Inflammatory macrophage (primary cell): ENCODE measurements at places on chromosomes 1 and 21.
A peak's percentile ranks its signal among the peaks of the same experiment; 100 is the strongest.

GRCh38 chr1:3312898-3313575, 141.4 kb upstream of the ARHGEF16 start:
- DNase-seq = peak; percentile 94

GRCh38 chr21:37098751-37099150, 25.7 kb downstream of the TTC3 start:
- no peak for DNase-seq

GRCh38 chr1:84603223-84603622, 29.0 kb upstream of the CTBS start:
- no peak for DNase-seq

- no peak for DNase-seq
Measured at GRCh38 chr21:39350094-39351005, 1.5 kb upstream of the HMGN1 start.

DNA sequence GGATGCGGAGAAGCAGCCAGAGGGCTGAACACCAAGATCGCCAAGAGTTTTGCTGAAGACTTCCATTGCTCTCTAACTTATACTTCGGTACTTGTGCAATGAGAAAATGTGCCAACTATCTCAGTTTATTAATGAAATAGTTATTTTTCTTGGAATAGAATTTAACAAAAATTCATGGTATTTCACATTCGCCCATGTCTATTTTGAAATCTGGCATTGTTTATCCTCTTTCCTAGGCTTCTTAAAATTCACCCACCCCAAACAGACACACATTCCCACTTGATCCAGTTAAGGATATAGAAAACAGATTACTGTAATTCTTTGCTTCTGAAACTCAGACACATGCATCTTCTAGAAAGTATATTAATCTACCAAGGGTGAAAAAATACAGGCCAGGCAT, 56.3 kb upstream of the ADAMTS5 start:
- DNase-seq = no peak

DNA sequence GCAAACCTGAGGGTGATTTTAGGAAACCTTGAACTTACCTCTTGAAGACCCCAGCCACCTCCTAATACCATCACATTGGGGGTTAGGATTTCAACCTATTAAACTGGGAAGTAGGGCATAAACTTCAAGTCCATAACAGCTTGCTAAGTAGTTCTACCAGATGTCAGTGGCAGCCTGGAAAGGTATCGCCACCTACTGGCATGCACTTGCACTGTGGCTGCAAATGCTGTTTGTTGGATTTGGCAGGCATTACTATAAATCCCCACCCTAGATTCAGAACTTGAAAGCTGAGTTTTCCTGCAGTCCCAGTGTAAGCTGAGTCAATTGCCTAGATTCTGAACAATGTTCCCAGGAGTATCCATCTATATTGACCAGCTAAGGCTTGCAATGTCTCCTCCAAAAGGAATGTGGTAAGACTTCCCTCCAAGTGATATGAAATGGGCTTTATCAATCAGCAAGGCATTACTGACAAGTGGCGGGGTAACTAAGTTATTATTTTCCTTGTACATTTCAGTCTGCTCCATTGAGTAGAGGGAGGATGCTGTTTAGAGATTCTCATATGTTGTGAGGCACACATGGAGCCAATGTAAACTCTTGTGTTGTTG, 474.5 kb downstream of the PTPRC start:
- DNase-seq = peak; percentile 77

DNA sequence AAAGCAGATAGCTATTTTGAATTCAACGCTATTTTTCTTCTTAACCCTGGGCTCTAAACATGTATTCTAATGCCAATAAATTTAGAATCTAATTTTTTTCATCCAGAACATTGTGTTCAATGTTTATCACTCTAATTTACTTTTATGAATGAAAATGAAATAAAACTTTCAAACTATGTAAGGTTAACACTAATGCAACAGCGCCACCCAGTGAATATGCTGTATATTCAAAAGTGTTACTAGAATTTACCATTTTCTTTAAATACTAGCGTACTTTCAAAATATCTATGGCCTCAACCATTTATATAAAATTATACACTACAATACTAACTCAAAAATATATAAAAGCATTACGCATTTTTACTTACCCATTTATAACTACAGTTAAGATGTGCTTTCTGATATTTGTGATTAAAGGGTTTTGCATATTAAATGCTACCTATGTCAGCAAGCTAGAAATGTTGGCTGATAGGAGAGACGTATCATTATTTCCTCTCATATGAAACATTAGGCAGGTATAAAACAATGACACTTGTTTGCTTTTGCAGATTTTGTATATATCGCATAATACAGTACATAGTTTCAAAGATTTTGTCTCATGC, 5.9 kb upstream of the NUF2 start:
- no peak for DNase-seq

GRCh38 chr1:55426619-55427018, 211.5 kb upstream of the USP24 start:
- no peak for DNase-seq

GRCh38 chr1:113808450-113809195, 3.7 kb downstream of the RSBN1 start:
- DNase-seq = no peak

- DNase-seq = no peak
Measured at GRCh38 chr1:61441723-61442262, 283.1 kb downstream of the TM2D1 start.

- no peak for DNase-seq
Measured at GRCh38 chr1:193185901-193186731, at the start of gene B3GALT2. B3GALT2 (minus strand) TSS chr1:193186613; CDS start chr1:193181562, 5,051 bp downstream.

DNA sequence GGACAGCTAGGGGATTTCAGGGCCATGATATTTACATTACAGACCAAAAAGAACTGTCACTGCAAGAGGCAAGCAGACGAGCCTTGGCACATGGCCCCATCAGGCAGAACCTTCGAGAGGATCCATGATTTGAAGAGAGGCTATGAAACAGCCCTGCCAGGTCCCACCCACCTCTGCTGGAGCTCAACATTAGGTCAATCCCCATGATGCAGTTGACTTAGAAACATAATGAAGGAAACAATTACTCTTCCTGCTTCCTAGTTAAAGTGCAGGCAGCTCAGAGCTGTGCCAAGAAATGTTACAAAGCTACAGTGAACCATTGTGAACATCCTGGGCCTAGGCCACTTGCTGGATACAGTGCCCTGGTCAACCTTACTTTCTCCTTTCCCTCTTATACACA, 41.7 kb upstream of the PTCH2 start:
- no peak for DNase-seq

DNA sequence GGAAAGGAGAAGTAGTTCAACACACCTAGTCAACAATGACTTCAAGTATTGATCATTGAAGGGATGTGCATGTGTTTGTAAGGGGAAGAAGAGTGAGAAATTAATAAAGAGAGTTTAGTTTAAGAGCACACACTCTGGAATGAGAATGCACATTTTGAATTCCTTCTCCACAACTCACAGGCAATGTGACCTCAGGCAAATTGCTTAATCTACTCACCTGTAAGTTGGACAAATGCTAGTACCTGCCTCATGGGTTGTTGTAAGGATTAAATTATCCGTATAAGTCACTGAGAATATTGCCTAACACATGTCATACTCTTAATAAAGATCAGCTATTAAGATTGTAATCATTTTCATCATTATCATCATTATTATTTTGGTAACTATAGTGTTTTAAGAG, 204.0 kb upstream of the NFIA start:
- DNase-seq = no peak

GRCh38 chr1:218553197-218553596, 208.1 kb downstream of the TGFB2 start:
- no peak for DNase-seq

- DNase-seq = no peak
Measured at GRCh38 chr1:248704606-248705005, 2.0 kb upstream of the OR14I1 start.

DNA sequence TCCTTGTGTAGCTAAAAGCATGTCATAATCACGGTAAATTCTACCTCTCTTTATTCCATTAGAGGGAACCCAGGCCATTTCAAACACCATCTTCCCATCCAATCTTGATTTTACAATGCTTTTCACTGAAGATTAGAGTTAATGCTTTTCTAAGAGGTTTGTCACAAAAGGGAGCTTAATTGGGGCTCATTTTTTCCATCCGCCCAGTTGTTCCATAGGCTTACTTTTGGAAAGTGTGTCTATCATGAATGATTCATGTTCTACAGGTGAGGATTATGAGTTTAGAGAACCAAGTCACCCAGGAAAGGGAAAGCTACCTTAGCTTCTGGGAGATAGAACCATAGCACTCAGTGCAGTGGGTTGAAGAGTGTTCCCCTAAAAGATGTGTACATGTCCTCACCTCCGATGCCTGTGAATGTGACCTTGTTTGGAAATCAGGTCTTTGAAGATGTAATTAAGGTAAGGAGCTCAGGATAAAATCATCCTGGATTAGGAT, 286.9 kb upstream of the RUNX1 start:
- no peak for DNase-seq

DNA sequence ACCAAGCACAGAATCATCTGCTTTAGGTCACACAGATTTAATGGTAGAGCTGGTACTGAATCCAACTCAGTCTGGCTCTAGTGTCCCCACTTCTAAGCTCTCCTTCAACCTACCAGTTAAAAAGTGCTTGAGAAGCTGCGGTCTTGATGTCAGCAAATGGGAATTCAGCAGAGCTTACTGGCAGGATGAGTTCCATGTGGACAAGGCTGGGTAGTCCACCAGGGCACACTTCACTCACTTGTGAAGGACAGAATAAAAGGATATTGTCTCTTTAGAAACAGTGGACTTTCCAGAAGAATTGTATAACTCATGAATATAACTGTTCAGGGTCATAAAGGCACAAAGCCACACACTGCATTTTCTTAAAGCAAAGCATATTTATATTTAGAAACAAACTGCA, 35.1 kb upstream of the GUCA2B start:
- DNase-seq = no peak

- no peak for DNase-seq
Measured at GRCh38 chr1:151135433-151136385, 10.7 kb downstream of the SEMA6C start.

DNA sequence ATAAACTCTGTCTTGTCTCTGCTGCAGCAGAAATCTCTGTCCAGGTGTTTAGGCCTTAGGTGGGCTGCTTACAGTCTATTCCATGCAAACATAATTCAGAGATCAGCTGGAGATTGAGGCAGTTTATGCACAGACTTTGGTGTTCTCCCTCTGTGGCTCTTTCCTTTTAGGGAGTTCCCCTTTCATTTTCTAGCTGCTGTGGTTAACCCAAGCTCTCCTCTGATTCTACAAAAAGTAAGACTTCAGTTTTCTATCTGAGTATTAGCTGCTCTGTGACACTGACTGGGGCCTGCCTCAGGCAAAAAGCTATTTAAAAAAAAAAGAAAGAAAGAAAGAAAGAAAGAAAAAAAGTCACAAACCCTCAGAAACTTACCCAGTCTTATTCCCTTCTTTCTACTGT, 211.1 kb downstream of the CAMTA1 start:
- DNase-seq = no peak

- DNase-seq = peak; percentile 21
Measured at GRCh38 chr1:41980827-41981653, 62.3 kb upstream of the HIVEP3 start.

- no peak for DNase-seq
Measured at GRCh38 chr1:14215151-14215550, 383.3 kb upstream of the KAZN start.

DNA sequence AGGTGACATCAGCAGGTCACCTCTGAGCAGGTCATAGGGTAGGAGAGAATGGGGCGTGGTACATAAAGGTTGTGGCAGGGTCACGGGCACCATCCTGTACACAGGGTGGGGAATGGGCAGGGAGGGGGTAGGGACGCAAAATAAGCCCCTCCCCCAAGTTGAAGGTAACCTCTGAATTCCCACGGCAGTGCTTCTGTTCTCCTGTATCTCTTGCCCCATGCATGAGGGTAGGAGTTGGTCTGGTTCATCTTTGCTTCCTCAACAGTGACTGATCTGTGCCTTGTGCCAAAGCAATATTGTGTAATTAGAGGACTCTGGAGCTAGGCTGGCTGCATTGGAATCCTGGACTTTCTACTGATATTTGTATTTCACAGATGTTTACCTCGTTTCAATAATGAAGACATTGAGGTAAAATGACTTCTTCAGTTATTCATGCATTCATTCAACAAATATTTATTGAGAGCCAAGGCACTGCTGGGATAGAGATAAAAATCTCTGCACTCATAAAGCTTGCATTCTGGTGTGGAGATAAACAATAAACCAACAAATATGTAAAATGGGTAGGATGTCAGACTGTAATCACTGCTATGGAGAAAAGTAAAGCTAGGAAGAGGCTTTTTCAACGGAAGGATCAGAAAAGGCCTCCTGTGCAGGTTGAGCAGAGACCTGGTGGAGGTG, 18.4 kb upstream of the GFI1 start:
- peak; percentile 20 for DNase-seq

DNA sequence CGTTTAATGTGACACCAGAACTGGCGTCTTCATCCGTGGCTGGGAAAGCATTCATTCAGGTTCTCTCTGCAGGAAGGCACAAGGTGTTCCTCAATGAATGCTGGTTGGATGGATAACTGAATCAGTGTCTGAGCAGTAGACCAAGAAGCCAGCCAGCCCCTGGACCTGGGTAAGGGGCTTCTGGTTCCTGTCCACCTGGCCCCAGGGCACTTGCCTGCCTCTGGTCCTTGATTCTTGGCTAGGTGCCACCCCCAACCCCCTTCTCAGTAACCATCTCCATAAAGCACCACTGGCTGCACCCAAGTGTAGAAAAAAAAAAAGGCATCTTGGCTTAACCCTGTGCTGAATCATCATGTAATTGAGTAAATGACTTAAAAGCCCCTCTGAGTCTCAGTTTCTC, 59.1 kb downstream of the KCND3 start:
- DNase-seq = no peak

GRCh38 chr1:22613951-22614350, 22.5 kb upstream of the C1QA start:
- DNase-seq = no peak

GRCh38 chr1:110084227-110085078, 14.0 kb upstream of the ALX3 start:
- DNase-seq = peak; percentile 75

- no peak for DNase-seq
Measured at GRCh38 chr1:47991673-47992072, 5.5 kb downstream of the TRABD2B start.

- no peak for DNase-seq
Measured at GRCh38 chr21:38637161-38637560, 138.9 kb upstream of the ERG start.

DNA sequence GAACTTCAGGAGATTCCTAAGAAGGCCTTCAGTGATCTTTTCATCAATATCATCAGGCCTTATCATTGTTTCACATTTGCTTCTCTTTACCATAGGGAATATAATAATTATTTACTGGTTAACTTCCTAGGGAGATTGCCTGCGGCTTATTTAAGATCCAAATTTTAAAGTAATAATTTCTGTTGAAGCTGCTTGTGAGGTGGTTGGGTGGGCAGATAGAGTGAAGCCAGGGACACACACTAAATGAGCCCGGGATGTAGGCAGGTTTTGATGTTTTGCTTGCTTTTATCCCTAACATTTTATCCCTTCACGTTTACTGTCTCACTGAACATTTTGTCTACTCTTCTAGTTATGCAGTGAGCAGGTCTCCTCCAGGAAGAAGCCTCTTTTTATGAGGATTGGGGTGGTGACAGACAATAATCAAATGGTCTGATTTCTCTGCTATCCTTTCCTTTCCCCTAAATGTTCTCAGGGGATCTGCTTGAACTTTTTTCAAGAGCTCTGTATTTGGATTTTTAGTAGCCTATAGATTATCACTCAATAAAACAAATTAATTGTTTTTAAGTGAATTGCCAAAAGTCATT, 164.7 kb downstream of the RUNX1 start:
- no peak for DNase-seq

- peak; percentile 65 for DNase-seq
Measured at GRCh38 chr1:116537040-116537831, 33.6 kb downstream of the CD58 start.

GRCh38 chr1:27284425-27285273, 37.3 kb upstream of the TMEM222 start:
- DNase-seq = peak; percentile 90

GRCh38 chr1:56973923-56974742, 8.3 kb upstream of the C8B start:
- DNase-seq = peak; percentile 64
